ENCODE measurements at places on chromosomes 1 and 21.

DNA sequence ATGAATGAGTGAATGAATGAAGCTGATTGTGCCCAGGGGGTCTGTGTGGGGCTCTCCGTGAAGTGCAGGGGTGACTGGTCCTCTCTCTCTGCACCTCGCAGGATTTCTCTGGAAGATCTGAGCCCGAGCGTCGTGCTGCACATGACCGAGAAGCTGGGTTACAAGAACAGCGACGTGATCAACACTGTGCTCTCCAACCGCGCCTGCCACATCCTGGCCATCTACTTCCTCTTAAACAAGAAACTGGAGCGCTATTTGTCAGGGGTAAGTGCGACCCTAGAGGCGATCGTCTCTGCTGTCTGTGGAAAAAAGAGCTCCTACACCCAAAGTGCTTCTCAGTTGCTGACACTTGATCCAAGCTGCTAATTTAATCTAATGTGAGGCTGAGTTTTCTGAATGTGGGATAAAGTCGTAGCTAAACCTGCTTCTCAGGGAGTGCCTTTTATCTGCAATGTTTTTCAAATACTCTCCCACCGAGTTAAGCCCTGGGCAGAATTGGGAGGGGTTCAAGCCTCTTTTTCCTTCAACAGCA, 101.7 kb downstream of the HUNK start:
- DNase-seq: no peak

- no peak for DNase-seq
Measured at GRCh38 chr1:224014330-224014649, 99.6 kb upstream of the FBXO28 start.

DNA sequence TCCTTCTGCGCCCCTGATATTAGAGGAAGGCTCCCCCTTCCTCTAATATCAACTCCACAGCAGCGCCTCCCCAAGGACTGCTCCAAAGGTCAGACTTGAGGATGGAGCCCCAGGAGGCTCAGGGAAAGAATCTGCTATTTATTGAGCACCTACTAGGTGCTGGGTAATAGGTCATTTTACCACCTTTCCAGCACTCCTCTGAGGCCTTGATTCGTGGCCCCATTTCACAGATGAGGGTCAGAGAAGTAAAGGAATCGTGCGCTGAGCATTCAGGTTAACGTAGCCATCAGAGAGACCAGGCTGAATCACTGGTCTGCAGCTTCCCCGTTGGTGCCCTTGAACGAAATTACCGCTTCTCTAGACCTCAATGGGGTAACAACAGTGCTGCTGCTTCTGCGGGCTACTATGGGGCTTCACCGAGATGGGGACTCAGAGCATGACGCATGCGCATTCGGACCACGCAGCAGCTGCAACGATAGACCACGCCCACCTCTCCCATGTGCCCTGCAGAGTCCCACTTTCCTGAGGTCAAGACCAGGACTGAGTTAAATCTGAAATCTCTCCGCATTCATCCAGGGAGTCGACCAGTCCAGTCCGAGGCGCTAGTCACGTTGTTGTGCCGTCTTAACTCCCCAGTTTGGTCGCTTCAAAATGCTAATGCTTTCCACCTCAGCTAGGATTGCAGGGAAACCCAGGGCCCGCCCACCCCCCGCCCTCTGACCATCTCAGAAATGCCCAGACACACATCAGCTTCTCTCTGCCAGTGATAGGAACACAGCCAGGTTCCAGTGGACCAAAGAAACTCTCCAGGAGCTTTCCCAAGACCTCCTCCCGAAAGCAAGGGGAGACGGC, 12.9 kb downstream of the CAMK2N1 start:
- peak; percentile 44 for DNase-seq

DNA sequence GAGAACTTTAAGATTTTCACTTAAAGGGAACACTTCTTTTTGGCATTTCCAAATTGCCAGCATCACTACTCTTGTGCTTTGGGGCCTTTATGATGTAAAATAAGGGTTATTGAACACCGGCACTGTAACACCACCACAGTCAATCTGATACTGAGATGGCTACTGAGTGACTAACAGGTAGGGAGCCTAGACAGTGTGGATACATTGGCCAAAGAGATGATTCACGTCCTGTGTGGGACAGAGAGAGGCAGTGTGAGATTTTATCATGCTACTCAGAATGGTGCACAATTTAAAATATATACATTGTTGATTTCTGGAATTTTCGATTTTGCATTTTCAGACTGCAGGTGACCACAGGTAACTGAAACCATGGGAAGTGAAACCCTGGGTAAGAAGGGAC, 261.6 kb downstream of the SPATA17 start:
- DNase-seq: no peak

DNA sequence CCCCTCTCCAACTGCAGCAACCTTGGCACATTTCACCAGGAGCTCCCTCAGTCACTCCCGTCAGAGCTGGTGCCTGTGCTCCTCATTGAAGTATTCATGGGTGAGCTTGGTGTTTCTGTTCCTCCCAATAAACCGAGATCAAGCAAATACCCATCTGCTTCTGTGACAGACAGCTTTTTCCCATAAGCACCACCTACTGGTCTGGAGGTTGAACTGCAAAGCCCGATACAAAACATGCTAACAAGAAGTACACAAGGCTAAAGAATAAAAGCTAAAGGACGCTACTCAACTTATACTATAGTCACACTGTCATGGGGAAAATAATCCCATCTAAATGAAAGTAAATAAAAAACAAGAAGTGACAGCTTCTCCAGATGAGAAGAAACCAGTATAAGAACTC, 111.9 kb upstream of the C21orf91 start:
- DNase-seq: peak; percentile 3

DNA sequence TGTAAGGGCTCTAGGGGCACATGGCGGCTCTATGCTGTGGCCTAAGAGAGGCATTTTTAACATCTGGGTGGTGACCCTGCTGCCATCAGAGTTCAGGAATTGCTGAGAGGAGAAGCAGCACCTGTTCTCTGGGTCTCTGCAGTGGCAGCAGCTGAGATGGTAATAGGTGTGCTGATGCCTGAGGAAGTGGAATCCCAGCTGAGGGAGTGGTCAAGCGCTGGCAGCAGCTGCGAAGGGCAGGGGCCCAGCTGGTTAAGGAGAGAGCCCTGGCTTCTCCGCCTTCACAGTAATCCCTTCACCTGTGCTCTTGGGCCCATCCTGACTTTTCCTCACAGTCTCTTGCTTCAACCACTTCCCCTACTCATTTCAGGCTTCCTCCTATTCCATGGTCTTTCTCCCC, 39.8 kb downstream of the GJA5 start:
- DNase-seq: no peak
